ENCODE measurements at places on chromosomes 1 and 21.

DNA sequence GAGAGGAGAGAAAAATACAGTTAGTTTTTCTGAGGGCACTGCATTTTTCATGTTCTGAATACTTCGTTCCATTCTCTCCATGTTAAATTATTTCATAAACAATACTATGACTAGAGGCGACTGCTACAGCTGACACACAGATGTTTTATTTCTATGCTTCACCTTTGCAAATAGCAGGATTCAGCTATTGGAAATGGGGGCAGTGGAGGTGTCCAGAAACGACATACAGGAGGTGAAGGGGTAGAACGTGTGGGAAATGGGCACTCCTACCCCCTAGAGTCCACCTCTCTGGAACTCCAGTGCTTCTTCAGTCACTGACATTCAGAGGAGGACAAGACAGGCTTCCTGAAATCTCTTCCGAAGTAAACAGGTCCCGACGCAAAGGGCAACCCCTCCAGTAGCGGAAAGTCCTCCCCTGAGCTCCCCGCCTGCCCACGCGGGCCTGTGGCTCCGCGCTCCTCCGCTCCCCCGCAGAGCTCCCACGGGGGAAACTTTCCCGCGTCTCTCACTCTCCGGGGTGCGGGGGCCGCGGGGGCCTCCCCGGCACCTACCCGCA lies 480 bp downstream of the DPYD start:
- peak; percentile 60 for DNase-seq

DNA sequence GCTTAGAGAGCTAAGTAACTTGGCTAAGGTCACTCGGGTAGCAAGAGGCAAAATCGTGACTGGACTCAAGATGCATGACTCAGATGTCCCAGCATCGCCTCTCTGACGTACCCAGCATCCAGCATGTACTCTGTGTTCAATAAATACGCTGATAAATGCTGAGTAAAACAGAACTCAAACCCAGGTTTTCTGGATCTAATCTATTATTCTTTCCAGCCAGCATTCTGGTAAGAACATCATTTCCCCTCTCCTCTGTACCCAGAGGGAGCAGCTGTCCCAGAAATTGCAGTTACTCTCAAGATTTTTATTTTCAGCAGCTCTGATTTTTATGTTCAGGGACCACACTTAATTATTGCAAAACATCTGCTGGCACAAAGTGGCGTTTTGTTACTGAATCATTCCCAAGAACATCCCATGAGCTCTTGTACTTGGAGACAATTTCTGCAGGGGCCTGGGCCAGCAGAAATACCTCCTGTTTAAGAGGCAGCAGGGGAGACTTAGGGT lies 249.0 kb downstream of the PRDM2 start:
- DNase-seq, result no peak

- DNase-seq, result no peak
These were observed 499.6 kb downstream of the MRPL39 start for GRCh38 chr21:25107708-25108107.

DNA sequence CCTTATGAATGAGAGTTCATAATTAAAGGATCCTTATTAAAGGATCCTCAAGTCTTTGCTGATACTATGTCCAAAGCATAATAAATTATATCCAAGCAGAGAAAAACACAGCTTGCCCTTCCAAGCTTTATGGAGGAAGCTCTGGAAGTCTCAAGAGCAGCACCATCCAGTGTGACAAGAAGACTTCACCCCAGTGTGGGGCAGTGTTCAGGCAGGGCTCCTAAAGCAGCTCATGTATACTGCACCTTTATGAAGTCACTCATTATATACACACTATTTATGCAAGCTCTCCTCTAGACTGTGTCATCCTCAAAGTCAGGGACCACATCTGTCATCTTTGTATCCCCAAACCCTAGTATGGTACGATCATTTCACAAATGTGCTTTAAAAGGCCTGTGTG lies 11.9 kb upstream of the CCN1 start:
- no peak for DNase-seq

DNA sequence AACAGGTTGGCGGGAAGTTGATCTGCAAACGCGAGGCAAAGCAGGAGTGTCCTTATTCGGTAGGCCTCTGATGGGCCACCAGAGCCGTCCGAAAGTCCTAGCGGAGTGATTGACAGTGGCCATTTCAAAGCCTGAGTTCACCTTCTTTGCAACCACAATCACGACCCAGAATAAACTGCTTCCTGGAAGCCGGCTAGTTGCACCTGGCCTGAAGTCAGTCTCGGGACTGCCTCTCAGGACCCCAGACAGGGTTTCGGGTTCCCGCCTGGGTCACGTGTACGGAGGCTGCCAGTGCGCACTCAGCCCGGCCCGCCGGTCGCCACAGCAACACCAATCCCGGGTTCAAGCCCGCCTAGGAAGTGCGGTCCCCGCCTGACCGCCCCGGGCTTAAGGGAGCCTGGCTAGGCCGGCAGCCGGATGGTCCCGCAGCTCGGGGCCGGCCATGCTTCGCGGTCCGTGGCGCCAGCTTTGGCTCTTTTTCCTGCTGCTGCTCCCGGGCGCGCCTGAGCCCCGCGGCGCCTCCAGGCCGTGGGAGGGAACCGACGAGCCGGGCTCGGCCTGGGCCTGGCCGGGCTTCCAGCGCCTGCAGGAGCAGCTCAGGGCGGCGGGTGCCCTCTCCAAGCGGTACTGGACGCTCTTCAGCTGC lies at the start of gene TOR3A:
TOR3A (plus strand) TSS at position 384 of the 646 bp plus-strand sequence; CDS start at position 443, 59 bp downstream.
- DNase-seq, result peak; percentile 87

GRCh38 chr1:16145662-16146278 lies 10.1 kb downstream of the EPHA2 start:
- no peak for DNase-seq

DNA sequence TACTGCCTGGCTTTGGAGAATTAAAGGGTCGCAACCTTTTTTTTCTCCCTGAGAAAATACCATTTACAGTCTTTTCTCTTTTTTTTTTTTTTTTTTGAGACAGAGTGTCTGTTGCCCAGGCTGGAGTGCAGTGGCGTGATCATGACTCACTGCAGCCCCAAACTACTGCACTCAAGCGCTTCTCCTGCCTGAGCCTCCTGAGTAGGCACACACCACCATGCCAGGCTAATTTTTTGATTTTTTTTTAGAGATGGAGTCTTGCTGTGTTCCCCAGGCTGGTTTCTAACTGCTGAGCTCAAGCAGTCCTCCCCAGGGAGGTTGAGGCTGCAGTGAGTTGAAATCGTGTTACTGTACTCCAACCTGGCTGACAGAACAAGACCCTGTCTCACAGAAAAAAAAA lies 24.6 kb downstream of the UBE4B start:
- peak; percentile 63 for DNase-seq

All from globus pallidus (tissue), 1 donor.